ENCODE measurements at places on chromosomes 6 and 20. TPM values are rescaled to one million over a fixed set of nuclear protein-coding genes. Genes with fewer than 3 reads are reported as not detected.

The NKX2-4 gene
- not detected for total RNA-seq

The FOXS1 gene
- 0.83 TPM for total RNA-seq

The GABRR2 gene
- total RNA-seq, result 0.09 TPM

The PACRG gene
- not detected for total RNA-seq

The TMEM74B gene
- total RNA-seq, result 3.4 TPM

Data from A549 treated with ZK216348 at 1 μM for 4 hours (cell line).